ENCODE measurements at places on chromosomes 16 and 17. TPM values are rescaled to one million over a fixed set of nuclear protein-coding genes. Genes with fewer than 3 reads are reported as not detected.

Gene OVCA2
- total RNA-seq, result 24.4 TPM

Gene P2RX5
- total RNA-seq, result 0.91 TPM

Gene G6PC1
- total RNA-seq, result 0.47 TPM

Gene UNKL
- 18.7 TPM for total RNA-seq

Gene TM4SF5
- total RNA-seq, result not detected

Gene RPS2
- total RNA-seq, result 1,834 TPM

Gene KRT28
- total RNA-seq, result not detected

Gene ENPP7
- total RNA-seq, result not detected

Gene PDILT
- not detected for total RNA-seq

DNA sequence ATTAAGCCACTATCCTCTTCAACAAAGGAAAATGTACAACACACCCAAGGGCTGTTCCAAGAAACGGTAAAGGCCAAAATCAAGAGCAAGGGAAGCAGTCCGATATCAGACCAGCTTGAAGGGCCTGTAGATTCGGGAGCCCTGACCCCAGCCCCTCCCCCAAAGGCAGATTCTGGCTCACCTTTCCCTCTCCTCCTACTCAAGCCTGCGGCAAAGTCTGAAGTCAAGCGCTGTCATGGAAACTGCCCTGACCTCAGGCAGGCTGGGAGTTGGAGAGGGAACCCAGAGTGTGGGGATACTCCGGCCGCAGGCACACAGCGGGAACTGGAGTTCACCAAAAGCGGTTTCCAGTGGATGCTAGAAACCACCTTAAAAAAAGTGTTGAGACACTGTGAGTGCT, 1.8 kb downstream of the ALYREF start:
- no peak for ATAC-seq

GRCh38 chr17:12631076-12631475, 34.6 kb upstream of the MYOCD start:
- no peak for ATAC-seq

DNA sequence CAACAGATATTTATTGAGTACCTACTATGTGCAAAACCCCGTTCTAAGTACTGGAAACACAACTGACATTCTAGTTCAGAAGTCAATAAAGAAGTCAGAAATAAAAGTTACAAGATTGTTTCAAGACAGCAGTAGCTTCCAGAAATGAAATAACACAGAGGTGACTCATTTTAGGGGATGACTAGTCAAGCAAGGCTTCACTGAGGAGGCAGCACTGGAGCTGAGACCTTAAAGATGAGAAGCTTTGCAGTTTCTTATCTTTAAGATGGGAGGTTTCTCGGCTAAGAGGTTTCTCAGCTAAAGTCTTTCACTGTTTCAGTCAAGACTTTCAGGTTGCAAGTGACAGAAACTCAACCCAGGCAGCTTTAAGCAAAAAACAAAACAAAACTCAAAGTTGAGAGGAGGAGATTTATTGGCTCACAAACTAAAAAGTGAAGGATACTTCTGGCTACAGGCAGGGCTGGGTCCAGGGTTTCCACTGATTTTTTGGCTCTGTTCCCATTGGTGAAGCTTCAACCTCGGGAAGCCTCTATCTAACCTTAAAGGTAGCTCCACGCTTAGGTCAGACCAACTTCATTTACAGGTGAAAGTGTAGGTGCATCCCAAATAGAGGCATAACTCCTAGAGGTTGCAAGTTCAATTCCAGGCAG, 7.4 kb upstream of the MMP2 start:
- ATAC-seq, result peak; percentile 52

DNA sequence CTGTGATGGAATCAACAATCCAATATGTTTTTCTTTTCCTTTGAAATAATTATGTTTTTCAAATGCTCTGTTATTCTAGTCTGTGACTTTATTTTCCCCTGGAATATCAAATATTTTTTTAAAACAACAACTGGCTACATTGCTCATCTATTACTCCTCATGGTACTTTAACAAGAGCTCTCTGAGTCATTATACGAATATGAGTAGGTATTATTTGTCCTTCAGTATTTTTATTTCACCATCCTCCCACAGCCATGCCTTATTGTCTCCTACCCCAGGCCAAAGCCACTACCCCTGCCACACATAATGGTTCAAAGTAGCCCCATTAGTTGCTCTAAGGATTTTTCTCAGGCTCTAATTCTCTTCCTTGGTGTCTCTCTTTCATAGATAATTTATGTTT, 1572.3 kb downstream of the CDH8 start:
- ATAC-seq, result no peak

GRCh38 chr16:1193825-1194581, 31.1 kb downstream of the TPSG1 start:
- peak; percentile 26 for ATAC-seq

DNA sequence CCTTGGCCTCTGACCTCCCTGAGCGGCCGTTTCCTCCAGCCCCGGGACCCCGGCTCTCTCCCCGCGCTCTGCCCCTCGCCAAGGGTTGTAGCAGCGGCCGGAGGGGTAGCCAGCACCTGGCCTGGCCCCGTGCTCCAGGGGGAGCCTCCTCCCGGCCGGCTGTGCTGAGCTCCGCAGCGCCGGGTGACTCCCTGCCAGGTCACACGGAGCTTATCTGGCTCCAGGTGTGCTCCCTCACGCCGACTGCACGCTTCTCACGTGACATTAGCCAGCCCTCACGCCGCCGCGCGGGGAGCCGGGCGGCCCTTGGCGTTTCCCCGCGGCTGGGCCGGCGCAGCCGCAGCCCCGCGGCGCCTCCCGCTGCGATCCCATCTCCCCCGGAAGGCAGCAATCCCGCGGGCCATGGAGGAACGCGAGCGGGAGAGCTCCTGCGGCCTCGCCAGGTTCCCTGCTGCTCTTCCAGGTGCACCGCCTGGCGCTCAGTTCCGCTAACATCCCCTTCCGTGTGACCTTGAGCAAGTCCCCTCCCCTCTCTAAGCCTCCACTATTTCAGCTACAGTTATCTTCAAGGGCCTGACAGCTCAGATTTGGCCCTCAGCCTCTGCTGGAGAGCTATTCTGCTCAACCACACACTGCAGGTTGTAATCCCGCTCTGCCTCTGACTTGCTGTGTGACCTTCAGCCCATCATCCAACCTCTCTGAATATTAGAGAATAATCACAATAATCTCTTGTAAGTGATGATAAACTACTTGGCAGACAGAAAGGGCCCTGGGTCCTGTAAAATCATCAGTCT, 3.4 kb downstream of the MYO18A start:
- peak; percentile 23 for ATAC-seq

DNA sequence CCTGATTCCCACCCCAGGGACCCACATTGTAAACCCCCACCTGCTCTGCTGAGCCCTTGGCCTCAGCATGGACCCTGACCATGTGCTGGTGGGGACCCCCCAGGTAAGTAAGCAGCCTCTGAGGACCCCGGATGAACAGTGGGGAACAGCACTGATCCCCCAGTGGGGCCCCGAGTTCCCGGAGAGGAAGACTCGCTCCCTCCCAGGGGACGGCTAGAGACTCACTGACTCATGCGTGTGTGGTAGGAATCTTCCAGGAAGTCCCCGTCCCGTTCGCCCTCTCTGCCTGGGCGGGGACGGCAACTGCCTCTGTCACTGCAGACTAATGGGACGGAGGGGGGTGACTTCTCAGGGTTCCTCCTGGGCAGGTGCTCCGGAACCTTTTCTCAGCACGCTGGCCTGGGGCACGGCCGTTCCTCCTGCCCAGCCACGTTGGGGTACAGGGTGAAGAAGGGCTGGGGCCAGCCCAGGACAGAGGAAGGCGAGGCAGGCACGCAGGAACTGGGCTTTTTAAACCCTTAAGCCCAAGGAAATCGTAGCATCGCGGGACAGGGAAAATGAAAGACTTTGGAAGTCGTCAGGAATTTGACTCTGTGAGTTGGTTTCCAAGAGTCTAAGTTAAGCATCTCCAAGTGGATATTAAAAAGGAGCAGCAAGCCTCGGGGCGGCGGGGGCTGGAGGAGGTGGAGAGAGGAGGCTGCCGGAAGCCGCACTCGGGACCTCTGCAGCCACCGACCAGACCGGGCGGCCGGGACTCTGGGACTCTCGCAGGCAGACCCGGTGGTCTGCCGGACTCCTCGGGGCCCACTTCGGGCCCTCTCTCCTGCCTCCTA, 178.7 kb downstream of the SEC14L1 start:
- peak; percentile 40 for ATAC-seq

- peak; percentile 77 for ATAC-seq
Observed at GRCh38 chr17:75877752-75878173, 618 bp downstream of the TRIM47 start.

DNA sequence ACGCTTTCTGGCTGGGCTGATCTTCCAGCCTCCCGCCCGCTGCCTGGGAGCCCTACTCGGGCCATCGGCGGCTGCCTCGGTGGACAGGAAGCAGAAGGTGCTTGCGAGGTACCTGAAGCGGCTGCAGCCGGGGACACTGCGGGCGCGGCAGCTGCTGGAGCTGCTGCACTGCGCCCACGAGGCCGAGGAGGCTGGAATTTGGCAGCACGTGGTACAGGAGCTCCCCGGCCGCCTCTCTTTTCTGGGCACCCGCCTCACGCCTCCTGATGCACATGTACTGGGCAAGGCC, 30.7 kb downstream of the CIITA start:
- no peak for ATAC-seq

DNA sequence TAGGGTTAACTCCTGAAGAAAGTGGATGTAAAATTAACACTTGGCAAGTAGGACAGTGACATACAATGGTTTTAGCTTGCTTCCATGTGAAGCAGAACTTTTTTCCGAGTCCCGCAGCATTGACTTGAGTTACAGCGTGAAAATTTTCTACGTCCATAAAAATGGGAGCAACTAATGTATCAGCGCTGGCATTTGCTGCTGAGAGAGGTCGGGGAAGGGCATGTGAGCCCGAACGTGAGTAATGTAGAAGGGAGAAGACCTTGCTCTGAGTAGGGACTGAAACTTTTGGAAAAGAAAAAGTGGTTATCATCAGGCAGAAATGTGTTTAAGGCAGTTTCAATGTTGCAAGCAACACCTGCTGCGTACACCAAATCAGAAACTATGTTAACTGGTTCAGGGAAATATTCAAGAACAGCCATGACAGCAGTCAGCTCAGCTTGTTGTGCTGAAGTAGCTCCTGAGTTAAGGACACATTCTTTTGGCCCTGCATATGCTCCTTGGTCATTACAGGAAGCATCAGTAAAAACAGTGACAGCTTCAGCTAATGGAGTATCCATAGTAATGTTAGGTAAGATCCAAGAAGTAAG, 70.9 kb upstream of the ARL4D start:
- no peak for ATAC-seq

- no peak for ATAC-seq
Observed at GRCh38 chr17:31113939-31114338, 19.2 kb downstream of the NF1 start.
